ENCODE measurements at places on chromosomes 12 and 14.

- no peak for DNase-seq
These were observed 767 bp upstream of the KCNMB4 start for GRCh38 chr12:70365398-70365647.

DNA sequence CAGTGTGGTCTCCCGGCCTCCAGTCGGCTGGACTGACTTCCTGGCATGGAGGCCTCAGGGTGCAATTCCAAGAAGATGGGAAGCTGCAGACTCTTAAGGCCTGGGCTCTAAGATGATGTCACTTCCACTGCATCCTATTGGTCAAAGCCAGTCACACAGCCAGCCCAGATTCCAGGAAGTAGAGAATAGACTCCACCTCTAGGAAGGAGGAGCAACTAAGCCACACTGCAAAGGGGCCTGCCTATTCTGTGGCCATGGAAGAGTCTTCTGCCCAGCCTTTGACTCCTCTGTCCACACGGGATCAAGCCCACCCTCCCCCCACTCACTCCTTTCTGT is 103.9 kb upstream of the RFLNA start:
- DNase-seq: no peak

- DNase-seq: no peak
These were observed 65.2 kb downstream of the RFX4 start for GRCh38 chr12:106647793-106648514.

- no peak for DNase-seq
These were observed 22.0 kb downstream of the TTC9 start for GRCh38 chr14:70663707-70664179.

DNA sequence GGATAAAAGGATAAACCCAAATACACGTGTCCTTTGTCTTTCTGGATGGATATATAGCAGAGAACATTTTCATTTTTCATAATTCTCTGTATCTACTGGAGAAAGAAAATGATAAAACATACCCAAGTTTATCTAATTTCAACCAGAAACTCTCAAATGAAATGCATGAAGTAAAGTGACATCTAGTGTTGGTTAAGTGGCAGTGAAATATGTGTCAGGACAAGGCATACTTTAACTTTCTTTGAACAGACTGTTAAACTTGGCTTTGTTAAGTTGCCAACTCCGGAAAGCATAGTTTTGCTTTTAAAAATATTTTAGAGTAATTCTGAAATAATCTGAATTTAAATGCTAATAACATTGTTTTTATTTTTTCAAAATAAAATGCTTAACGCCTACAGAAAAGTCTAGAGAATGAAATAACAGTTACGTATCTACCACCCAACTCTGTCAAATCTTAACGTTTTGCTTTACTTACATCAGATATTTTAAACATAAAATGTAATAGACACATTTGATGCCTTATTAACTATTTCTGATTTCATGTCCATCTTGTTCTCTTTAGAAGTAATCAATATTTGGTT is 25.2 kb upstream of the NTN4 start:
- DNase-seq: no peak

DNA sequence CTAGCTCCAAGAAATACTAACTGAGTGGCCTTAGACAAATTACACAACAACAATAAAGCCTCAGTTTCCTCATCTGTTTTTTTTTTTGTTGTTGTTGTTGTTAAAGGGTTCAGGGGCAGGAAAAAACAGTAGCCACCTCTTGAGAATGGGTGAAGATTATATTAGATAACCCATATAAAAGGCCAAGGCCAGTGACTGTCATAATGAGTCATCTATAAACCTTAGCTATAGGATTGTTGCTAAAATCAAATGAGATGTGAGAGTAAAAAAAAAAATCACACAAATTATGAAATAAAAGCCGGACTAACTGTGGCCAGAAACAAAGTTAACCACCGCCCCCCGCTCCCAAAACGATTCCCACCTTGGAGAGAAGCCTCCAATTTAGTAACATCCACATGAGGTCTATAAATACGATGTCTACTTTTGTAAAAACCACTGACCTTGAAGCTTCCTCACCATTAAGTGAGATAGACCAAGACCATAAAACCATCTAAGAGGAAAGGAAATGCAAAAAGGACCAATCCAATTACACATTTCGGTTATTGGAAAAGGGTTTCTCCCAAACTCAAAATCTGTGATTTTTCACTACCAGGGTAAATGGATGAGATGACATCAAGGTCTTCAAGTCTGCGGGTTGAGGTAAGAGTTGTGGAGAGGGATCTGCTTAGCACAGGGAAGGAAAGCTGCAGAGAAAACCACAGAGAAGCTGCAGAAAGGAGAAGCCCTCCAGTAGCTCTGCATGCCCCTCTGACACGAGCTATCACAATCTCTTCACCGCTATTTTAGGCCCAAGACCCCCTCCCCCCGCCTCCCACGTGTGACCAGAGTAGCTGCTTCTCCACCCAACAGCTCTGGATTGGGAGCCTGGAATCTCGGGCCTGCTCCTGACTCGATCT is 1.0 kb downstream of the NAA25 start:
- DNase-seq: no peak

- DNase-seq: no peak
These were observed 41.0 kb upstream of the COL2A1 start for GRCh38 chr12:48045061-48045846.

GRCh38 chr14:25308244-25308643 is 258.3 kb upstream of the STXBP6 start:
- no peak for DNase-seq

- DNase-seq: no peak
These were observed 37.7 kb downstream of the FGD4 start for GRCh38 chr12:32437095-32437515.

- no peak for DNase-seq
These were observed 606.9 kb downstream of the FSCB start for GRCh38 chr14:43900173-43900655.

DNA sequence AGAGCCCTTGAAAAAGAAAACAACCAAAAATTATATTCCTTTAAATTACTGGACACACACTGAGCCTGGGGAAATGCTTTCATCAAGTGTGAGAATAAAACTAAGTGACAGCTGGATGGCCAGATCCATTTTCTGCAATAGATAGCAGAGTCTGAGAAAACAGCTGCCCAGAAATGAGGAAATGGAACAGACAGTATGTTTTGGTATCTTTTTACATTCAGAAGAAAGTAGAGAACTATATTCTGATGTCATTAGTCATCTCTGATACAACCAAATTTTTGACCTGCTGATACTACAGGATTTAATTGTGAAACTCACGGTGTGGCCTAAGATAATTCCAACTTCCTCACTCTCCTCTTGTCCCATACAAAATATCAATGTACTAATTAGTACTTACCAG is 78.2 kb downstream of the HMGA2 start:
- DNase-seq: no peak

DNA sequence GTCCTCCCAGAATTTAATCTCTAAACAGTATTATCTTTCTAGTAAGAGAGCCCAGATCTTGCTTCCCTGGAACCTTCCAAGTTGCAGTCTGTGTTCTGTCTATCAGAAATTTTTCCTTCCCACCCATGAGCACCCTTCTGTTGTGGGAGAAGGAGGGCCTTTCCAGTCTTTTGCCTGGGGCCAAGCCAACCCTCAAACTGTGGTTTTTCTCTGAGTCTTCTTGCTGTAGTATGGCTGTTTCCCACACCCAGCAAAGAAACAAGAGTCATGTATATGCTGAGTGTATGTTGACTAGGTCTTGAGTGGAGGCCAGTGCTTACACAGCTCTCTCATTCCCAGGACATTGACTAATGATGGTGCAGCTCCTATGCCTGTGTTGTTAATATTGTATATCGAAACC is 104.5 kb downstream of the TGFB3 start:
- no peak for DNase-seq

- no peak for DNase-seq
These were observed 134.7 kb downstream of the FGD4 start for GRCh38 chr12:32533971-32534590.

DNA sequence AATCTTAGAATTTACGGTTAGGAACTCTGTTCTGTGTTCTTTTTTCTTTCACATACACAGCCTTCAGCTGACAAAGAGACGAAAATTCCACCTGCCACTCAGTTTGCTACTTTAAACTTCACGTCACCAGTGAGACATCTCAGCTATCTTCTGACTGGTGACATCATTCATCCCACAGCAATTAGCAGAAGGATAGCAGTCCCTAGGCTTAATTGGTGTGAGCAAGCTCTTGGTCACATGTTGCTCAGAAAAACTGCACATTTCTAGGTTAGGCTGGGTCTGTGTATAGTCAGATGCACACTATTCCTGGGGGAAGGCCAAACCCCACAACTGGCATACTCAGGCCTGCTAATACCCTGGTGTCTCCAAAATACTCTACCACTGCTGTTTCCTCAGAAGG is 23.9 kb downstream of the SLC7A7 start:
- DNase-seq: no peak

DNA sequence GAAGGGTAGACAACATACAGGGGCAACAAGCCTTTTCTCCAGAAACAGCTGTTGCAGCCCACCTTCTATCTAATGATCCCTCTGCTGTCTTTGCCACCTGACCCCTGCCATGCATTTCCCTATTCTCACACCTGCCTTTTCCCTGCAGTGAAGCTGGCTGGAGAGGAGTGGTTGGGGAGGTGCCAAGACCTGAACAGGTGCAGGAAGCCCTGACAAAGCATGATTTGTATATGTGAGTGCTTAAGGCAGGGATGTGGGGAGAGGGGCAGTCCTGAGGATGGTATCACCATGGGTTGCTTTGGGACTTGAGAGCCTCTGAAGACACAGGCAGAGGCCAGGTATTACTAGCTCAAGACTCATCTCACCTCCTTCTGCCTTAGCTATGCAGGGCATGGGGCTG is 2.9 kb upstream of the PFDN5 start:
- no peak for DNase-seq

DNA sequence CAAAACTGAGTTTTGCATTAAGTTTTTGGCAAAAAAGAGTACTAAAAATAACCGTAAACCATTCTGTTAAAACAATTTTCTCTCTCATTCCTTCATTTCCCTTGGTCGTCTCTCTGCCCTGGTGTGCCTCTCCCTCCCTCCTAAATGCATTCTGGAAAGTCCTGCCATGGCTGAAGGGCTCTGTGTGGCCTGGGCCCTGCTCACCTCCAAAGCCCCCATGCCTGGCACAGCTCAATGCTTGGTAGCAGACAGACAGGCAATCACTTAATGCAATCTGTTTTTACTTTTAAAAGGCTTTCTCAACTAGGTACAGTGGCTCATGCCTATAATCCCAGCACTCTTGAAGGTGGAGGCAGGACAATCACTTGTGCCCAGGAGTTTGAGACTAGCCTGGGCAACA is 47.8 kb downstream of the CDC42BPB start:
- no peak for DNase-seq

DNA sequence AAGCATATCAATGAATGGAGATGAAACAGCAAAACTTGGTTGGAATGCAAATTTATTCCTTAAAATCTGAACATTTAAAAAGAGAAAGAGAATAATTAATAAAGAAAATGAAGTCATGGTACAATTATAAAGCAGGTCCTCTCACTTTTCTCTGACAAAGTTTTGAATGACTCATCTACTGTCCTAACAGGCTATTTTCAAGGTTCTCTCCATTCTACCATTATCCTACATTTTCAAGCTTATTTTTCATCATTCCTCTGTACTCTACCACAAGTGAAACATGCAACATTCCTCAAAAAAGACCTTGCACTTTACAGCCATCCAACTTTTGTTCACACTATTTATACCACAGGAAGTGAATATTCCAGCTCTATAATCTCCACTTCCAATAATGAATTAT is 36.9 kb upstream of the AP4S1 start:
- DNase-seq: no peak
